ENCODE measurements at places on chromosomes 12 and 14.

GRCh38 chr12:92136965-92137721, 8.5 kb downstream of the BTG1 start:
- no peak for DNase-seq

GRCh38 chr12:88036353-88036965, 7.3 kb upstream of the C12orf50 start:
- DNase-seq = no peak

- no peak for DNase-seq
Measured at GRCh38 chr12:81615026-81615588, 144.0 kb downstream of the PPFIA2 start.

GRCh38 chr12:57744777-57745484, at the start of gene TSPAN31:
Gene TSPAN31 (plus strand): TSS chr12:57745039. CDS start chr12:57745155, 116 bp downstream.
- DNase-seq = peak; percentile 95

- no peak for DNase-seq
Measured at GRCh38 chr12:103875666-103876065, 34.6 kb upstream of the NT5DC3 start.

DNA sequence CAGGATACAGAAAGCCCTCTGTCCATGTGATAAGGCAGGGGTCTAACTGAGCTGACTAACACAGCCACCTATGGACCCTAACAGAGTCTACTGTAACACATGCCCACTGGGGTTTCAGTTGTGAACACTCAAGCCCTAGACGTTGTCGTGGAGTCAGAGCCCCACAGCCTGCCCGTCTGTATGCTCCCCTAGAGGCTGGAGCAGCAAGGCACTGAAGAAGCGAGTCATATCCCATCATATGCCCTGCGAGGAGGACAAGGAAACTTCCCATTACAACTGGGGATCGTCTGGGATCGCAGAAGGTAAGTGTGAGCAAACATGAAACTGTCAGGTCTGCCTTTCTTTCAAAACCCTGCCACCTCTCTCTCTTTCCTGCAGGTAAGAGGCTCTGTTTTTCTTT, 138.1 kb downstream of the GPR65 start:
- DNase-seq = no peak
